Central memory CD4-positive, alpha-beta T cell (primary cell): ENCODE measurements at places on chromosomes 13 and 19.

GRCh38 chr19:28549680-28550277 is 663.2 kb downstream of the UQCRFS1 start:
- no peak for DNase-seq

GRCh38 chr13:41462427-41462826 is 5.1 kb downstream of the RGCC start:
- DNase-seq: no peak

DNA sequence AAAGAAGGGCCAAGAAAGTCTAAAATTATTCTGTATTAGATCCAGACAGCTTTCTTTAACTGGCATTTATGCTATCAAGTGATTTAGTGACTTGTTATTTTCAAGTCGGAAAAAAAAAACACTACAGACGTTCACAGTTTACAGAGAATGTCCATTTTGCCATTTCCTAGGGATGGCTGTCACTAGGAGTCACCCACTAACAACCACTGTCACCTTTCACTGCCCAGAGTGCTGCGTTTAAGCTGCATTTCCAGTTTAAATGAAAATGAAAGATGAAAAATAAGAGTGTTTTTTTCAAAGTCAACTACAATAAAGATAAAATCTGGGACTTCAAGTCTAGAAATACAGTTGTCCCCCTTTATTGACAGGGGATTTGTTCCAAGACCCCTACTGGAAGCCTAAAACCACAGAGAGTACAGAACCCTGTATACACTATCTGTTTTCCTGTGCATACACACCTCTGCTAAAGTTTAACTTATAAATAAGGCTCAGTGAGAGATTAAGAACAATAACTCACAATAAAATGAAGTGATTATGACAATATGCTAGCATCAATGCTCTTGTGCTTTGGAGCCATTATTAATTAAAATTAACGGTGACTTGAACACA is 112.5 kb downstream of the SACS start:
- DNase-seq: no peak

GRCh38 chr19:17441241-17442021 is 7.0 kb downstream of the TMEM221 start:
- no peak for DNase-seq

GRCh38 chr19:57802269-57802668 is 12.4 kb downstream of the ZNF552 start:
- no peak for DNase-seq

GRCh38 chr19:34165295-34165738 is 7.0 kb upstream of the LSM14A start:
- DNase-seq: no peak

DNA sequence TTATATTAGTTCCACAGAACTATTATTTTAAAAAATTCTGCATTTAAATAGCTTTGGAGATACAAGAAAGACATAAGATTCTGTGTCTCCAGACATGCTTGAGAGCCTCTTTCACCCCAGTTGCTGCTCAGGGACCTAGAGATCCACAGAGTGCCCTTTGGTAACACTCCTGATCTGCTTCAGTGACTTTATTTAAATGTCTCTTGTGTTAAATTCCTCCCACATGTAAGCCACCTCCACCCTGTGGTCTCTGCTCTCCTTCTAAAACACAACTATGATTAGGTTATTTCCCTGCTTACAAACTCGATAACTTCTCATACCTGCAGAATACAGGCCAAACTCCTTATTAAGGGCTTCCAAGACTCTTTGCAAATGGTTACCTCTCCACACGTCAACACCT is 141.0 kb downstream of the RFC3 start:
- no peak for DNase-seq

DNA sequence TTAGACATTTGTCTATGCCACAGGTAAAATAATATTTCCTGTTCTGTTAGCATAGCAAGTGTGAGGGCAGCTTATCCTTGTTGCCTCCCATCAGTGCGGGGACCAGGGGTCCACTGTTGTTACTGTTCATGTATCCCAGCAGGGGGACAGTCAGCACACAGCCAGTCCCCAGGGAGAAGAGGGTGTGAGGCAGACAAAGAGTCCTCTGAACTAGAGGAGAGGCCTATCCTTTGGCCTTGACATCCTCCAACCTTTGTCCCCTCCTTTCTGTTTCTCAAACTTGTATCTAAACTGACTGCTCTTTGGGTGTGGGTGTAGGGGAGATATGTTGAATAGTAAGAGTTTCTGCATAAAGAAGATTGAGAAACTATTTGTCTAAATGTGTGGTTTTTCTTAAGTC is 2.9 kb upstream of the GPR18 start:
- DNase-seq: no peak

- no peak for DNase-seq
These were observed 733.7 kb upstream of the ATXN8OS start for GRCh38 chr13:69373747-69374425.

DNA sequence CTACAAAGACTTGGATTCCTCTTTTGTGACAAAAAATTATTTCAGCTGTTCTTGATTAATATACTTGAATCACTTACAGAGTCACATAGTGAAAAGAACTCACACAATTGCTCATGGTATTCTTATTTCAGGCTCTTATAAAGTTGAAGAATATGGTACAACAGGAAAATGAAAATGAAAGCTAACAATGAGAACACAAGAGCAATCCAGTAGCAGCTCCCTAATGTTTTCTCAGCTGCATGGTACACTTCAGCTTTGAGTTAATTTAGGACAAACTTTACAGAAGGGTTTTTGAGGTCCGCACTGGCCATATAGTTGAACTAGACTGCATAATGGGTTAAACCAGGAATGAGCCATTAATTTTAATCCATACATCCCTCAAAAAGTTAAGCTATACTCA is 1261.8 kb downstream of the SLITRK5 start:
- no peak for DNase-seq

- no peak for DNase-seq
These were observed 138.7 kb upstream of the KL start for GRCh38 chr13:32877491-32877890.

DNA sequence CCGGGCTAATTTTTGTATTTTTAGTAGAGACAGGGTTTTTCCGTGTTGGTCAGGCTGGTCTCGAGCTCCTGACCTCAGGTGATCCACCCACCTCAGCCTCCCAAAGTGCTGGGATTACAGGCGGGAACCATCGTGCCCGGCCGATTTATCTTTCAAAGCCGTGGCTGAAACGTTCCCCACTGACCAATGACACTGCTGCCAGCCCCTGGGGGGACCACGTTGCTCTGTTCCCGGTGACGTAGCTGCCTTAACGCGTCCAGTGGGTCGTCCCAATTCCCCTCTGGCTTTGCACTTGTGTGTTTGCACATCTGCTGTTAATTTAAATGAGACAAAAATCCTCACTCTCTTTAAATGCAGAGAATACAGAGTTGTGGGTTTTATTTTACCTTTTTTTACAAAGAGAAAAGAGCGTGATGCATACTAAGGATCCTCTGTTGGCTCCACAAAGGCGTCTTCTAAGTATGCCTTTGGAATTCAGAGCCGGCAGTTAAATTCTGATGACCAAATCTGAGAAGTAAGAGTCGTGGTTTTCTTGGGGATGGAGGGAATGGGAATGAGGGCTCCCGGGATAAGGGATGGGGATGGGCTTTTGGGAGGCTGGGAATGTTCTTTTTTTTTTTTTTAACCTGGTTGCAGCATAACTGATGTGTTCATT is 18.6 kb upstream of the LMTK3 start:
- DNase-seq: no peak

- DNase-seq: no peak
These were observed 21.3 kb downstream of the VRK3 start for GRCh38 chr19:50003810-50004419.
